ENCODE measurements at places on chromosomes 13 and 19. TPM values are rescaled to one million over a fixed set of nuclear protein-coding genes. Genes with fewer than 3 reads are reported as not detected.

Gene SHD
- not detected for total RNA-seq

Gene EEF2
- 2,269 TPM for total RNA-seq

Gene HCST
- 1.5 TPM for total RNA-seq

Gene C1QTNF9B
- 1.1 TPM for total RNA-seq

Gene UPK1A
- total RNA-seq: not detected

Gene SCEL
- not detected for total RNA-seq

GRCh38 chr13:44667943-44668342 is 91.8 kb upstream of the TSC22D1 start:
- no peak overlapping the region for H3K27ac ChIP-seq
- H3K36me3 ChIP-seq: no peaks in the 10 kb centered on the region
- no peak overlapping the region for H3K4me3 ChIP-seq
- no peaks in the 10 kb centered on the region for H3K27me3 ChIP-seq
- H3K4me1 ChIP-seq: peaks cover 13% of the 10 kb centered on the region

DNA sequence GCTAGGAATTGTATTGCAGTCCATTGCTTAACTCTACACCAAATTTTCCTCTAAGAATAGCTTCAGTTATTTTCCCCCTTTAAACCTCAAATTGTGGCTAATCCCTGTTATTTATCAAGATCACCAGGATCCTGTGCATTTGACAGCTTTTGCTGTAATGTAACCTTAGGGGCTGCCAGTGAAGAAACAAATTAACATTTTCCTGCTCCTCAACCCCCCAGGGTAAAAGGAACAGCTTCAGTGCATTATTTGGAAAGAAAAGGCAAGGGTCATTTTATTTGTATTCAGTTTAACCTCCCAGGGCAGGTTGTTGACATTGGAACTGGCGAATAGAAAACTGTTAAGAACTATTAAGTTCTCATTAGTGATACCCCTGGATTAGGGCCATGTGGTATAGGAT is 57.0 kb downstream of the PCDH20 start:
- H3K27me3 ChIP-seq: no peaks in the 10 kb centered on the region
- H3K36me3 ChIP-seq: no peaks in the 10 kb centered on the region
- no peak for DNase-seq

GRCh38 chr13:26948353-26948752 is 187.8 kb upstream of the GPR12 start:
- no peaks in the 10 kb centered on the region for H3K36me3 ChIP-seq
- no peak for DNase-seq

DNA sequence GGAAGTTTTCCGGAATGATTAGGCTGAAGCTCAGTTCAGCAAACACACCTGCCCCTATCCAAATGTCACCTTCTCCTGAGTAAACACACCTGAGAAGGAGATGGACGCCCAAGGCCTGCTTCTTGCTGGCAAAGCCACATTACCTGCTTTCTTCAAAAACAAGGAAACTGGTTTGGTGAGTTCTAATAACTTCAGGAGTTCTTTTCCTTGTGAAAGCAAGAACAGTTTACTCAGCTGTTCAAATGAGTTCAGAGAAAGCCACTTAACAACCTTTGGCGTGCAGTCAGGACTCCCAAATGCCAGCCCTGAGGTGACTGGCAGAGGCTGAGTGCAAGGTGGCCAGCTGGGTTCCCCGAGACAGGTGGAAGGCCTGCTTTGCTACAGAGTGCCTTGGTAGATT is 160.5 kb downstream of the STK24 start:
- H3K36me3 ChIP-seq: no peaks in the 10 kb centered on the region
- H3K27ac ChIP-seq: no peak overlapping the region
- DNase-seq: no peak
- H3K27me3 ChIP-seq: no peaks in the 10 kb centered on the region
